GOT3 (cell line): ENCODE measurements at places on chromosomes 7 and 10.
A peak's percentile ranks its signal among the peaks of the same experiment; 100 is the strongest.

DNA sequence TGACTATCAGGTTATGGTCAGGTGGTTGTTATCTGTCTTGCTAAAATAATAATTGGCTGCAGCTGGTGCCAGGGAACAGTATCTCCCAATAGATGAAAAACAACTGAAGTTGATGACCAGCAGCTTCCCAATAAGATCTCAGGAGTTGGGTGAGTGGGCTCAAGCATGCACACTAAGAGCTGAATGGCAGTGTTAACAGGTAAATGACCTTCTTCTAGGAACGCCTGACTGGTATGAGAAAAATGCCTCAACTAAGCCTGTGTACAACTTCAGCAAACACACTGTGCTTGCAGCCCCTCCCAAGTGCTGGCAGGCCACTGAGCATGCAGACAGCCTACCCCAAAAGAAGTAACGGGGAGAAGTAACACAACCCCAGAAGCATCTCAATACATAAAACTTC is 636.9 kb downstream of the ACTR3B start:
- no peak for DNase-seq

- no peak for DNase-seq
Measured at GRCh38 chr10:499991-500390, 189.5 kb downstream of the DIP2C start.

DNA sequence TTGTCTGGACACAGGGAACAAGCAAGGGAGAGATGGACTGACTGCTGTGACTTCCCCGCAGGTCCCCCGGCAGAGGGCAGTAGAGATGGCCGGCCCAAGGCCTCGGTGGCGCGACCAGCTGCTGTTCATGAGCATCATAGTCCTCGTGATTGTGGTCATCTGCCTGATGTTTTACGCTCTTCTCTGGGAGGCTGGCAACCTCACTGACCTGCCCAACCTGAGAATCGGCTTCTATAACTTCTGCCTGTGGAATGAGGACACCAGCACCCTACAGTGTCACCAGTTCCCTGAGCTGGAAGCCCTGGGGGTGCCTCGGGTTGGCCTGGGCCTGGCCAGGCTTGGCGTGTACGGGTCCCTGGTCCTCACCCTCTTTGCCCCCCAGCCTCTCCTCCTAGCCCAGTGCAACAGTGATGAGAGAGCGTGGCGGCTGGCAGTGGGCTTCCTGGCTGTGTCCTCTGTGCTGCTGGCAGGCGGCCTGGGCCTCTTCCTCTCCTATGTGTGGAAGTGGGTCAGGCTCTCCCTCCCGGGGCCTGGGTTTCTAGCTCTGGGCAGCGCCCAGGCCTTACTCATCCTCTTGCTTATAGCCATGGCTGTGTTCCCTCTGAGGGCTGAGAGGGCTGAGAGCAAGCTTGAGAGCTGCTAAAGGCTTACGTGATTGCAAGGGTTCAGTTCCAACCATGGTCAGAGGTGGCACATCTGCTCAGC is 6.0 kb downstream of the CYREN start:
- DNase-seq: no peak

DNA sequence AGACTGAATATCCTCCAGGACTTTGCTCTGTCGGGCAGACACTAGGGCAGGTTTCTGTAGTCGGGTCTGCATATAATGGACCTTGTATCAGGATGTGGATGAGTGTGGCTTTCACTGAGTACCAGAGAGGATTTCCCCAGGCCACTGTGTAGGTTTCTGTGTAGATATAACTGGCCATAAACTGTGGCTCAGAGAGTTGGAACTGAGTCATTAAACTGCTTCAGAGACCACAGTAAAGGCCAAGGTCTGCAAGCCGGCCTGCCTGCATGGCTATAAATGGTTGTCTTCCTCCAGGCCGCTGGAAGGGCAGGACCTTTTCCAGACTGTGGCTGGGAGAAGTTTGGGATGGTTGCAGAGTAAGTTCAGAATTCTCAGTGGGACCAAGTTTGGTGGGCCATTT is 16.9 kb downstream of the ZNF92 start:
- no peak for DNase-seq

DNA sequence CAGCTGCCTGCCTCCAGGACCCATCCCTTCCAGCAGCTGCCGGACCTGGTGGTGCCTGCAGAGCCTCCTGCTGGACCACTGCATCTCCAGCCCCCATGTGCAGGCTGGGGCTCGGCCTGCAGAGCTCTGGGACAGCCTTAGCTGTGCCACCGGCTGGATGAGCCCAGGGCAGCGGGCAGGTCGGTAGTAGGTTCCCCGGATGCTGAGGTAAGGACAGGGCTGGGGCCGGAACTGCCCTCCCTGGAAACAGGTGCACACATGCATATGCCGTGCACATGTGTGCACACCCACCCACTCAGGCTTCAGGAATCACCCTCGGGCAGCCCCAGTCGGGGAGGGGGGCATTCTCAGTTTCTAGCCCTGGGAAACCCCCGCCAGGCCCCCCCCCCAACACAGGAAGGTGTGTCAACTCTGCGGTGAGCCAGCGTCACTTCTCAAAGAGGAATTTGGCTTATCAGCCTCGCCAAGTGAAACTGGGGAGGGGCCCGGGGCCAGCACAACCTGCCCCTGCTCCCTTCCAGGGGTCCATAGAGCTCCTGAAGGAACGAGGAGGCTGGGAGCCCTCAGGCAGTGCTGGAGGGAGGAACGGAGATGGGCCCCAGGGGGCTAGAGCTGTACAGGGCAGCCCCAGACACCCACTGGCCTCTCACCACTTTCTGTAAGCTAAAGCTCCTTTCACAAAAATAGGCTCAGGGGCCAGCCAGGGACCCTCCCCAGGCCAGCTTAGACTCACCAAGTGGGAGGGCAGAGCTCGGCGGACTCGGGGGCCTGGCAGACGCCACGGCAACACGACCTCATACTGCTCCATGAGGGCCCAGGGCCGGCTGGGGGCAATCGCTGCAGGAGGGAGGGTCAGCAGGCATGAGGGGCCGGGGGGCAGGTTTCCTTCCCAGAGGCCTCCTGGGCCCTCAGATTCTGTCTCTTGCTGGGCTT is 1.7 kb downstream of the ADAM8 start:
- DNase-seq: peak; percentile 32

DNA sequence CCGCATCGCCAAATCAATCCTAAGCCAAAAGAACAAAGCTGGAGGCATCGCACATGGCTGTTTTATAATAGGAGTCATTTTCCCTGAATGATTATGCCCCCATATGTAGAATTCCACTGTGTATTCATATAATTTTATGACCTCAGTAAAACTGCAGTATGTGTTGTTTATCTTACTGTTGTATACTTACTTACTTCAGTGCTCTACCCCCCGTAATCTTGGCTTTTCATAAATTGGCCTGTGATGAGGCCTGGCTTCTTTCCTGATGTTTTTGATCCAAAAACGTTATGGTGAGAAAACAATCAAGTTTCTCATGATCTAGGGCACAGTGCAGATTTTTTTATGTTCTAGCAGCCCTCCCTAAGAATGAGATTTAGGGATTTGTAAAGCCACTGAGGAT is 306.4 kb upstream of the FZD1 start:
- no peak for DNase-seq

DNA sequence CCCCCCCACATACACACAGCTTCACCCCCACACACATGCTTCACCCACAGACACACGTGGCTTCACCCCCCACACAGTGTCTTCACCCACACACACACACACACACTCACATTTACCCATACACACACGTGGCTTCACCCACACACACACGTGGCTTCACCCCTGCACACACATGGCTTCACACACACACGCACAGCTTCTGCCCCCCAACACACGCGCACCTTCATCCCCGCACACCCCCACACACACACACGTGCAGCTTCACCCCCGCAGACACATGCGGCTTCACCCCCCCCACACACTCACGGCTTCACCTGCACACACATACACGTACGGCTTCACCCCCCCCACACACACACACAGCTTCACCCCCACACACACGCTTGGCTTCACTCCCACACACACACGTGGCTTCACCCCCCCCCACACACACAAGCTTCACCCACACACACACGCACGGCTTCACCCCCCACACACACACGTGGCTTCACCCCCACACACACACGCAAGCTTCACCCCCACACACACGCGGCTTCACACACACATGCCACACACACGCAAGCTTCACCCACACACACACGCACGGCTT is 82.4 kb downstream of the NKX6-2 start:
- DNase-seq: no peak

DNA sequence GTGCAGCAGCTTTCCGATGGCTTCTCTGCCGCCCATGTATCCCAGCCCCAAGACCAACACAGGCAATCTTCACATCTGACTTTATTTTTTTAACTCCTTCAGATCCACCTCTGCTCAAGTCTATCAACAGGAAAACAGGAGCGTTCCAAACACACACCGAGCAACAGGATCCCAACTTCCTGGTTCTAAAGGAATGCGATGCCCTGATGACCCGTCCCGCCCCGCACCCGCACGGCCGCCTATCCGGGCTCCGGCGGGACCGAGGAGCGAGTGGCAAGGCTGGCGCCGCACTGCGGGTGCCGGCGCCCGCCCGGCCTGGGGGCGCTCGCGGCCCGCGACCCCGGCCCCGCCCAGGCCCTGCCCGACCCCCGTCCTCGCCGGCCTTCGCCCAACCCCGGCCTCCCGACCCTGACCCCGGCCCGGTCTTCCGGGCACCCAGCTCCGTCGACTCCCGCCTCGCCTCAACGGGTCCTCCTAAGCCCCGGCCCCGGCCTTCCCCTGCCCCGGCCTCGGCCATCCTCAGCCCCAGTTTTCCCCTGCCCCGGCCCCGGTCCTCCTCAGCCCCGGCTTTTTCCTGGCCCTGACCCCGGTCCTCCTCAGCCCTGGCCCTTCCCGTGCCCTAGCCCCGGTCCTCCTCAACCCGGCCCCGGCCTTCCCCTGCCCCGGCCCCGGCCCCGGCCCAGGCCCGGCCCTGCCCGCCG is 730 bp downstream of the LARP4B start:
- DNase-seq: no peak

GRCh38 chr10:124624466-124624865 is 119.7 kb downstream of the FAM53B start:
- DNase-seq: no peak

- no peak for DNase-seq
Measured at GRCh38 chr7:39592586-39592985, 26.4 kb downstream of the YAE1 start.

GRCh38 chr10:84214612-84215235 is 10.6 kb downstream of the LRIT2 start:
- DNase-seq: no peak

DNA sequence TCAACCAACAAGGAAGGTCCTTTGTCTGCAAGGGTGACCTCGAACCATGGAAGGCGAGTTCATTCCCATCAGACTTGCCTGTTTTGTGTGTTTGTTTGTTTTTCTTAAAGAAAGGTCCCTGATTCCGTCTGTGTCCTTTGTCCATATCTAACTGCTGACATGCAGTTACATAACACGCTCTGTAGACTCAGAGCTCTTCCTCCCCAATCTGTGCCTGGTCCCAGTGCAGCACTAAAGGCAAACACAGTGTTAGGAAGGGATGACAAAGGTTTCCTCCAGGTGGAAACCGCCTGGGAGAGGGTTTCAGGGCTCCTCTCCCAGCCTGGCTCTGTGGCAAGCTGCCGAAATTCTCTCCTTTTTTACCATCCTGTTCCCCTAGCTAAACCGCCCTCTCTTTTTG is 13.4 kb downstream of the JCAD start:
- DNase-seq: no peak

DNA sequence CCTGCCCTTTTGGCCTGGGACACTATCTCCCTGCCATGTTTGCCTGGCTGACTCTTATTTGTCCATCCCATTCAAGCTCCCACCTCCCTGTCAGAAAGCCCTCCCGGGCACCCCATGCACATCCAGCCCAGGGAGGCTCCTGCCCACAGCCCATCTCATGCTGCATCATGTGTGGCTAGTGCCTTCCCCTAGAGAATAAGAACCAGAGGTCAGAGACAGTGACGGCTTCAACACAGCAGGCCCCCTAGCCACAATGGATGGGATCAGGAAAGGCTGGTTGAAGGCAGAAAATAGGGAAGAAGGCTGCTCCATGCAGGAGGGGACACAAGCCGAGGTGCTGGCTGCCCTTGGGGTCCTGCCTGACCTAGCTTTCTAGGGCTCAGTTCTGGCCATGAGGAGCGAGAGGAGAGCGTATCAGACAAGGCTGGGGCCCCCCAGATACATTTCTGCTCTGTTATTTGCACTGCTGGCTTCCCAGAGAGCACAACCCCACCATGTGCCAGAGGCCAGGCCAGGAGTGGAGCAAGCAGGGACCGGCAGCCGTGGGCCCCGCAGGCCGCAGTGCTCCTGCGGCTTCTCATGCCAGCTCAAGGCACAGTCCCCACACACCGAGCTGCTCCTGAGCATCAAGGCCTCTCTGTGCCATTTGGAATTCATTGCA is 161.1 kb upstream of the ZMIZ1 start:
- DNase-seq: no peak

- DNase-seq: peak; percentile 64
Measured at GRCh38 chr10:3468919-3469638, 296.5 kb upstream of the PITRM1 start.

DNA sequence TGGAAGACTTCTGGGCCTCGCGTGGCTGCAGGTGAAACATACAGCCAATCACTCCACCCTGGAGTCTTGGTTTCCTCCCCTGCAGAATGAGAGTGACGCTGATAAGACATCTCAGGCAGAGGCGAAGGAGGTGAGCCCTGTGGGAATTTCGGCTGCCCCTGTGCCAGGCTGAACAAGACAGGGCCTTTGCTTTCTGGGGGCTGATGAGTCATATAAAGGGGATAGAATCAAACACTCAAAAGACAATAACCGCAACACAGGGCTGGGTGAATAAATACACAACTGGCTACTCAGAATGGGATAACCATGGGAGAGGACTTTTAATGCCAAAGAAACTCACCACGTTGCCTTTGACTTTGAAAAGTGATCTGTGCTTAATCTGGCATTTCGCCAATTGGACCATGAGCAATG is 143.8 kb downstream of the KCNMA1 start:
- no peak for DNase-seq

DNA sequence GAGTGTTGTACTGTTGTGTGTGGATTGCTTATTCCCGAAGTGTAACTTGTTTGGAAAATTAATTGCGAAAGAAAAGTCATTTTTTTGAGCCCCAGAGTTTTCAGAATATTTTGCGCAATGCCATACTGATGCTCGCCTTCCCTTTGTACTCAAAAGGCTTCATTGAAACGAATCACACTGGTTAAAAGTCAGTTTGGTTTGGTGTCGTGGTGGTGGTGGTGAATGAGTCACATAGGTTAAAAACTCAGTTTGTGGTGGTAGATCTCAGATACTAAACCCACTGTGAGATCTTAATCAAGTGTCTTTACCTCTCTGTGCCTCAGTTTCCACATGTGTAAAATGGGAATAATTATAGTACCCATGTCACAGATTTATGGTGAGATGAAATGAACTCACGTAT is 61.1 kb upstream of the IL6 start:
- no peak for DNase-seq

DNA sequence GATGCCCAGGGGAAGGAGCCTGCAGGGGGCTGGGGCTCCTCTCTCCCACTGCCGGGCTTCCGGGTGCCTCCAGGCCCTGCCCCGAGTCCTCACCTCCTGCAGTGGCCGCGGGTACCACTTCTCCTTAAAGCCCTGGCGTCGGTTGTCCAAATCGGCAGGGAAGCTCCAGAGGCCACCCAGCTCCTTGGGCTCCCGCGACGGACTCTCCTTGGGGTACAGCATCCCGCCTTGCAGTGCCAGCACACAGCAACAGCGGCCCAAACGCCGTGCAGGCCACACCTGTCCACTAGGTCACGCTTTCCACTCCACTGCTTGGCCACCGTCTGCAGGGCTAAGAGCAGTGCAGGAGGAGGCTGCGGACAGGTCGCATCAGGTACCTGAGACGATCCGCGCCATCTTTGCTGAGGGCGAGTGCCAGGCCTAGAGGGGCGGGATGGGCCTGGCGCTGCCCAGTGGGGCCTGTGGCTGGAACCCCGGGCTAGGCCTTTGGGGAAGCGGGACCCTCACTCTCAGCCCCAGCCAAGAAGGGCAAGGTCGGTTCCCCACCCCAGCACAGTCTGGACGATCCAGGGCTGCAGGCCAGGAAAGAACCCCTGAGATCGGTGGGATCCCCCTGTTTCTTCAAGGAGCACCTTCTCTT is 47.7 kb upstream of the ZNF479 start:
- DNase-seq: no peak
